ENCODE measurements at places on chromosomes 16 and 17.

DNA sequence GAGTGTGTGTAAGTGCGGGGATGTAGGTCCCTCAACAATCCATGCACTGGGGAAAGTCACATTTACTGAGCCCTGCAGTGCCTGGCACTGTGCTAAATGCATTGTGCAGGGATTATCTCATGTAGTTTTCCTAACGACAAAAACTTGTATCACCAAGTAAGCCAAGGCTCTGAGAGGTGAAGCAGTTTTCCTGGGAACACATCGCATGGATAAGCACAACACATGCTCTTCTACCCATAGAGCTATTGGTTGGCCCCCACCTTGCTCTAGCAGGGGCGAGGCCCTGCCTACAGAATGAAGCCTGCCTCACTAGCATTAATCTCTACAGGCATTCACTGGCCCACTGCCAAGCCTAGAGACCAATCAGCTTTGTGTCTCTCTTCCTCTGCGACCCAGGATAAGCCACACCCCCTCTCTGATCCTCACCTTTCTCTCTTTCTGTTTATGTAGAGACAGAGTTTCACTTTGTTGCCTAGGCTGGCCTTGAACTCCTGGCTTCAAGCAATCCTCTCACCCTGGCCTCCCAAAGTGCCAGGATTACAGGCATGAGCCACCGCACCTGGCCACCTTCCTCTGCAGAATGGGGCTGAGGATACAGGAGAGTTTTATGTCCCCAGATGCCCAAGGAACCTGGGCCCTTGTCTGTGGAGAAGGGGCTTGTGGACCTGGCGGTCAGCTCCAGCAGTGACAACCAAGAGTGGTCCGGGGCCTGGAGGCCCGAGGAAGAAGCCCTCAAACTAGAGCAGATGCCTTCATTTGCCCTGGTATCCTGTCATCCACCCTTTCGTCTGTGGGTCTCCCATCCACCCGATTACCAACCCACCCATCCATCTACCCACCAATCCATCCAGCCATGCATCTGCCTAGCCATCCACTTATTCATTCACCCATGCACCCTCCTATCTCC lies 12.8 kb downstream of the CDH16 start:
- no peak for DNase-seq

DNA sequence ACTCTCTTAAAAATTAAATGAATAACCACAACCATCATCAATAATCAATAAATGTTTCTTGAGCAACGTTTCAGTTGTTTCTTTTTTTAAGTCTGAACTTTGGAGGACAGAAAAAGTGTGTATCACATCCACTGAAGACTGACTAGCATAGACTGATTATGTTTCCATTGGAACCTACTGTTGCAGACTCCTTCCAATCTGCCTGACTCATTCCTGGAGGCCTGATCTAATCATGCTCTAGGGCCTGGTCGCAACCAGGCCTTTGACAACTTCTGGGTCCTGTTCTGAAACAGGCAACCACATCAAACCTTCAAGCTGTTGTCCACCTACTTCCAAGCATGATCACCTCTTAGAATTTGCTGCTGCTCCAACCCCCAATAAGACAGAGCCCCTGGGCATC lies 109.2 kb upstream of the NUDT7 start:
- DNase-seq: no peak

GRCh38 chr16:19170043-19170655 lies 2.1 kb downstream of the SYT17 start:
- DNase-seq: no peak

GRCh38 chr16:16143038-16143763 lies 80.1 kb downstream of the ABCC6 start:
- peak; percentile 33 for DNase-seq

GRCh38 chr17:27295945-27296344 lies 2.0 kb downstream of the WSB1 start:
- no peak for DNase-seq

GRCh38 chr17:13671771-13672170 lies 70.0 kb upstream of the HS3ST3A1 start:
- DNase-seq: peak; percentile 43

- peak; percentile 64 for DNase-seq
Measured at GRCh38 chr17:78923660-78924453, 1.3 kb downstream of the TIMP2 start.

DNA sequence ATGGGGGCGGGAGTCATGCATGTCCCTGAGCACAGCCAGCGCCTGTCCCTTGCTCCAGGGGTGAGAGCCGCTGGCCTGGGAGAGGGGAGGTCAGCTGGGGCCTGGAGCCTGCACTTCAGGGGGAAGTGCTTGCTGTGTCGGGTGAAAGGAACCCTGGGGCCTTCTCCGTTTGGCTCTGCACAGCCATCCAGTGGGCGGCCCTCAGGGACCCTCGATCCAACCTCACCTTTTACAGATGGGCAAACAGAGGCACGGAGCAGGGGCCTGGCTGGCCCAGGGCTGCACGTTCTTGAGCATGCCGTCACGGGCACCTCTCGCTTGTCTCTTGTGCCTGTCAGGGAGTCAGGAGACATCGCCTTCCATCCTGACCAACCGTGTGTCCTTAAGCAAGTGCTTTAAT lies 1.8 kb downstream of the SNX20 start:
- no peak for DNase-seq

- peak; percentile 79 for DNase-seq
Measured at GRCh38 chr17:58303971-58304749, 23.4 kb upstream of the MPO start.

DNA sequence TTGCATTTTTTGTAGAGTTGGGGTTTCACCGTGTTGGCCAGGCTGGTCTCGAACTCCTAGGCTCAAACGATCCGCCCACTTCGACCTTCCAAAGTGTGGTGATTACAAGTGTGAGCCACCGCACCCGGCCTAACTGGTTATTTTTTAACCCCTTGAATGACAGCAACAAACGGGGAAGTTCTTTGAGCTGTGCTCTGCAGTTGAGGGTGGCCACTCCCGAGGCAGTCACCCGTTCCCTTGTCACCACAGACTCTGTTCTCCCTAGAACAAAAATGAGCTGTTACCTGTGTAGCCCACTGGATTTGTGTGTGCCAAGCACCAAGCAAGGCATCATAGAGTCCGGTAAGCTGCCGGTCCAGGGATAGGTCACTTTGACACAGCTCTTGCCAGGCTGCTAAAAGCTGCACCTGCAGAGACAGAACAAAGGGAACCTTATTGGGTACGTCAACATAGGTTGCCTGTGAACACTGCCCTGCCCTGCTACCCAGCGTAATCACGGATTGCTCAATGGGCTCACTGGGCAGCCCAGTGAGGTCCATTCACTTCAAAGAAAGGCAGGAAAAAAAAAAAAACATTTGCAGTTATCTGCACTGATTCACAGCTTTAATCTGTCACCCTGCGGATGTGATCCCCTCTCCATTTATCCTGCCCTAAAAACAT lies 19.6 kb downstream of the COG7 start:
- DNase-seq: no peak

DNA sequence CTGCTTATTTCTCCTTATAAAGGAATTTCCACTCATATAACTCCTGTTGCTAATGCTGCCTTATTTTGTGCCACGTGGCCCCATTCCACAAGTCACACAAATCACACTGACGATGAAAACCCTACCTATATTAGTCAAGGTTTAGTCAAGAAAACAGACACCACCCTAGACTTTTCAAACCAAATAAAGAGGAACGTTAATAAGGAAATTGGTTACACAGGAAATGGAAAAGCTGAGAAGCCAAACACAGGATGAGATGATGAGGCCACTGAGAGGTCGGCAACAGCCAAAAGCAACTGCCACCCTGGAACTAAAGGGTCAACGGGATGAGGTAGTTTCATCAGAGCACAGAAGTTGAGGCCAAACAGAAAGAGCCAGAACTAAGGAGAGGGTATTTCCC lies 47.3 kb upstream of the ALOX12 start:
- DNase-seq: no peak

GRCh38 chr17:34305606-34306005 lies 13.6 kb upstream of the CCL8 start:
- no peak for DNase-seq

- DNase-seq: no peak
Measured at GRCh38 chr16:89323120-89323960, 105.8 kb downstream of the ZNF778 start.

DNA sequence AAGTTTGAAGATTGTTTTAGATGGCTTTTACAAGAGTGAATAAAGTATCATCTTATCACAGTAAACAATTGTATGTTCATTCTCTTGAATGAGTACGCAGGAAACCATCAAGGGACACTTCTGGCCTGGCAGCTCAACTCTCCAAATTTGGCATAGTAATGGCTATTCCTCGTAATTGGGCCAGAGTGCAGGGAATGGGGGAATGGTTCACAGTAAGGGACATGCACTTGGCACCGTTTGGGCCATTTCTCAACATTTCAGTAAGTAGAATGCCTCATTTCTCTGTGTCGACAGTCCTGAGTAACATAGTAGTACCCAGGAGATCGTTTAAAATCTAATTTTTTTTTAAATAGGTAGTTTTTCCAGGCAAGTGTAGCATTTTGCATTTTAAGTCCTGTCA lies 309.6 kb downstream of the KCNJ2 start:
- DNase-seq: no peak

- no peak for DNase-seq
Measured at GRCh38 chr16:81448154-81449131, 3.8 kb downstream of the CMIP start.

GRCh38 chr16:11734025-11734652 lies 8.5 kb downstream of the TXNDC11 start:
- DNase-seq: no peak

DNA sequence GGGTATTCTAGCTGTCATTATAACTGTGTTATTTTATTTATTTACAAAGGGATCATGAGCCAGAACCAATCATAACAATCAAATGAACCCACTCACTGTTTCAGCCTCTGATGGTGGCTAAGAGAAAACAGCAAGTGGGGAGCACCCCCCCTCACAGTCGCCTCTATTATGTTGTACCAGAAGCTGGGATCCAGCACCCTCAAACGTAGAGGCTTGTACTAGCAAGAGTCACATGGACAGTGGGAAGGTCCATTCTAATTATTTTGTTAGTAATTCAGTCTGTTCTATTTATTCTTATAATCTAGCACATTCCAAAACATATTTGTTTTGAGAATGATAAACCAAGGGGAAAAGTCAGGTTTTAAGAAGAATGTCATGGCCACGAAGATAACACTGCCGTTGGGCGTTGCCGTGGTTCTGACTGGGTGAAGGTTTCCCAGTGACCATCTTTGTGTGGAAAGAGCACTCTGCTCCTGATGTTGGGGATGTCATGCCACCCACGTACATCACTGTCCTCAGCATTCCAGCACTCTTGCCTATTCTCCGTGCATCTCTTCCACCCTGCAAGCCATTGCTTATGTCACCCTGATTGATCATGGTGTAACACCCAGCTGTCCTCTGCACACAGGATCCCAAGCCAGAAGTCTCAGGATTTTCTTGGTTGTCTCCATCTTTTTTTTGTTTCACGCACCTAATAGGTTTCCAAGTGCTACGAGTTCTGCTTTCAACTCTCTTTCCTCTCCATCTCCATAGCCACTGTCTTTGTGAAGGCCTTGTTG lies 205.8 kb downstream of the PRKCA start:
- DNase-seq: peak; percentile 10

DNA sequence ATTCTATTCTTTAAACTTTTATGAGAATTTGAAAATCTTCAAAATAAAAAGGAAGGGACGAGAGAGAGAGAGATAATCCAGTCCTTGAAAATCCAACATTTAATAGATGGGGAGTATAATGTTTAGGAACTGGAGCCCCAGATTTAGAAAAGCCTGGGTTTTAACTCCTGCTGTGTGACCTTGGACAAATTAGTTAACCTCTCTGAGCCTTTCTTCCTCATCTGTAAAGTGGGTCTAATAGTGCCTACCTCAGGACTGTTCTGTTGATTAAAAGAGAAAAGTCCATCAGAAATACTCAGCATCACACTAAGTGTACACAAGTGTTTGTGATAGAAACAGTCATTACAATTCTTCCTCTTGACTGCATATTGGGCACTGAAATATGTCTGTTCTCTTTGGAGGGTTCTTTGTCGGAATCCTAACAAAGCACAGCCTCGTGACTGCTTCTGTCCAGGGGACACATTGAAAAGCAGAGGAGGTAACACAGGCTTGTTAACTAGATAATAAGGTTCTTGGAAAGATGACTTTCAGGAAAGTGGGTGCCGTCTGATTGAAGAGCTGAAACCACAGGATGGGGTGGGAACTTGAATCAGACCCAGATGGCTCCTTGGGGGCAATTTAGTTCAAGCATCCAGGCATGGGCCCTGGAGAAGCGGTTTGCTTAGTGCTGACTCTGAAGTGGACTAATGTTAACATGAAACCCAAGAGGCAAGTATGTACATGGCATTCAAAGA lies 128.2 kb downstream of the CLEC16A start:
- DNase-seq: no peak

DNA sequence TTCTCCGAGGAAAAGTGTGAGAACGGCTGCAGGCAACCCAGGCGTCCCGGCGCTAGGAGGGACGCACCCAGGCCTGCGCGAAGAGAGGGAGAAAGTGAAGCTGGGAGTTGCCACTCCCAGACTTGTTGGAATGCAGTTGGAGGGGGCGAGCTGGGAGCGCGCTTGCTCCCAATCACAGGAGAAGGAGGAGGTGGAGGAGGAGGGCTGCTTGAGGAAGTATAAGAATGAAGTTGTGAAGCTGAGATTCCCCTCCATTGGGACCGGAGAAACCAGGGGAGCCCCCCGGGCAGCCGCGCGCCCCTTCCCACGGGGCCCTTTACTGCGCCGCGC lies at the start of gene ERBB2:
Gene ERBB2, plus strand, starts transcription at position 247 of the 330 bp plus-strand sequence. CDS start 175 bp downstream, outside the sequence.
- DNase-seq: peak; percentile 92

Measured in GM03348 (cell line).